ENCODE measurements at places on chromosomes 7 and 10. TPM values are rescaled to one million over a fixed set of nuclear protein-coding genes. Genes with fewer than 3 reads are reported as not detected.

The AQP1 gene
- 1.7 TPM for total RNA-seq

The CNTNAP2 gene
- total RNA-seq = 2.8 TPM

The ANXA8L1 gene
- not detected for total RNA-seq

The CALHM2 gene
- 0.97 TPM for total RNA-seq

The TCERG1L gene
- not detected for total RNA-seq

The TMEM273 gene
- total RNA-seq = 5.2 TPM

The GALNT17 gene
- 0.76 TPM for total RNA-seq

The MET gene
- total RNA-seq = 67.7 TPM

The HOGA1 gene
- total RNA-seq = 0.97 TPM

The BHLHA15 gene
- total RNA-seq = not detected

The TMEM178B gene
- 0.04 TPM for total RNA-seq

The MSS51 gene
- total RNA-seq = not detected

- peak; percentile 95 for DNase-seq
Measured at GRCh38 chr7:44634839-44635591, 28.6 kb downstream of the OGDH start.

DNA sequence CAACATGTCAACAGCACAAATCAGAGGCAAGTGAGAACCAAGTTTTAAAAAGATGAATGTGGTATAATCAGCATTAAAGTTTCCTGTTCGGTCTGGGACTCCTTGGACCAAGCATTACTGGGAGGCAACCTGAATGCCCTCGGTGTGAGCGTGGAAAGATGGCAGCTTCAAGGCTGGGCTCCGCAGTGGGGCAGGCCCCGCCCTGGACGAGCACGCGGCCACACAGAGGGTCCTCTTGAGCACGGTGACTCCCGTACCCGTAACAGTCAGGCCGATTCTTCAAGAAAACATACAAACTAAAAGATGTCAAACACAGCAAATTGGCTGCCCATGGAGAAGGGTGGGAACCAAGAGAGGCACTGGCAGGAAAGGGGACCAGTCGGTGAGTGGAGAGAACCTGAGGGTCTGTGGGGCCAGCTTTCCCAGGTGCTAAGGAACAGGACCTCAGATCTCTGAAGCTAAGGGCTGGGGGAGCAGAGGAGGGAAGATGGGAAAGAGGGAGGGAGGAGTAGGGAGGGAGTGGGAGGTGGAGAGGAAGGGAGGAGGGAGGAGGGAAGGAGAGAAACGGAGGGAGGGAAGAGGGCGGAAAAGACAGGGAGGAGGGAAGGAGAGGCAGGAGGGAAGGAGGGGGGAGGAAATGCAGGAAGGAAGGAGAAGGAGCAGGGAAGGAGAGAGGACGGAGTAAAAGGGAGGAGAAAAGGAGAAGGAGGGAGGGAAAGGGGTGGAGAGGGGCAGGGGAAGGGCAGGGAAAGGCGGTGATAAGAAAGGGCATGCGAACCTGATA, 71.2 kb upstream of the FAM20C start:
- no peak for DNase-seq

DNA sequence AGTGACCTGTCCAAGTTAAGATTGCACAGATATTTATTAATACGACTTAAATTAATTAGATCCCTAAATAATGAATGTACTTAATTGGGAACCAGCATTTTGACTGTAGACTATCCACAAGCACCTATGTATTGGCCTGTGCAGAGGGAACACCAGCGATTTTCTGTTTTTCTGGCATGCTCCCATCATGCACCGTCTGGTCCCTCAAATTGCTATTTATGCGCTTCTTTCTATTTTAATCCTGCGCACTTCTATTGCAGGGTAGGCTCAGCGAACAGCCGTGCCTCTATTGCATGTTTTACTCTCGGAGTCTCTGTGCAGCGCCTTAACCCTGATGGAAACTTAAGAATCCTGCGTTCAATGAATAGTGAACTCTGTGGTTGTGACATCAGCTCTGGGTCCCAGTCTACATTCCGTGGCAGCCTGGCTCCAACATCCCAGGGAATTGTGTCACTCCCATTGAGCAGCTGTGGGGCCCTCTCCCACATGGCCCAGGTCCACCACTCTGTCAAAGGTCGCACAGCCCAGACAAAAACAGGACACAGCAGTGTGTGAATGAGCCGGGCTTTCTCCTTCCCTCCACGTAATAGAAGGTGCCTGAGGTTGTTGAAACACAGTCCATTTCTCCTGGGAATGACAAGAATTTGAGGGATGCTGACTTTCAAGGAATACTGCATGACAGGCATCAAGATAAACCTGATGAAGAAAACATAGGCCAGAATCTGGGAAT, 239.7 kb upstream of the KLF6 start:
- DNase-seq = no peak

DNA sequence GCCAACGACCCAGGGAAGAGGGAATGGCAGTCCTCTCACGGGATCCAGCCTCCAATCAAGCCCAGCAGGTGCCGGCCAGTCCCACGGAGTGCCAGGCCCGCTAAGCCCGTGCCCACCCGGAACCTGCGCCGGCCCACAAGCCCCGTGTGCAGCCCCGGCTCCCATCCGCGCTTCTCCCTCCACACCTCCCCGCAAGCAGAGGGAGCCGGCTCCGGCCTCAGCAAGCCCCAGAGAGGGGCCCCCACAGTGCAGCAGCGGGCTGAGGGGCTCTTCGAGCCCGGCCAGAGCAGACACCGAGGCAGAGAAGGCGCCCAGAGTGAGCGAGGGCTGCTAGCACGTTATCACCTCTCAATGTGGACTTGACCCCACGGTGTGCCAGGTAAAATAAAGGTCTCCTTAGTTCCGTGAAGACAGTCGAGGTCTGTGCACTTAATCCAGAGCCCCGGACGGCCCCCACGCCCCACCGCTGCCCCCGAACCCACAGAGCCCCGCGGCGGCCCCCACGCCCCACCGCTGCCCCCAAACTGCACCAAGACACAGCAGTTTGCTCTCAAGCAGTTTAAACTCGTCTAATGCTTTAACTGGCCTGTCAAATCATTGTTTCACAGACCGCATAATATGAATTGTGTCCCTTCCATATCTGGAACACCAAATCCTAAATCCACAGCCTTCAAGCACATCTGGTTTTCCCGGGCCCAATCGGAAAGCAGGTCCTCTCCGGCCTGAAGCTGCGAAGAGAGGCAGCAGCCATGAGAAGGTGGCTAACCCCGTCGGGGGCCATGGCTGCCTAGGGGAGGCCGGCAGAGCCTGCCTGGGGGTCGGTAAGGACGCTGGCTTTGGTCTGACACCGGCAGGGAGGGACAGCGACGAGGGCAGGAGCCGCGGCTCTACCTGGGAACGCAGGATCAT, 307.8 kb downstream of the PTPRN2 start:
- no peak for DNase-seq

- DNase-seq = peak; percentile 66
Measured at GRCh38 chr10:73959484-73960243, 38.3 kb upstream of the VCL start.

GRCh38 chr7:80428161-80429054, 83.5 kb downstream of the GNAT3 start:
- peak; percentile 83 for DNase-seq

DNA sequence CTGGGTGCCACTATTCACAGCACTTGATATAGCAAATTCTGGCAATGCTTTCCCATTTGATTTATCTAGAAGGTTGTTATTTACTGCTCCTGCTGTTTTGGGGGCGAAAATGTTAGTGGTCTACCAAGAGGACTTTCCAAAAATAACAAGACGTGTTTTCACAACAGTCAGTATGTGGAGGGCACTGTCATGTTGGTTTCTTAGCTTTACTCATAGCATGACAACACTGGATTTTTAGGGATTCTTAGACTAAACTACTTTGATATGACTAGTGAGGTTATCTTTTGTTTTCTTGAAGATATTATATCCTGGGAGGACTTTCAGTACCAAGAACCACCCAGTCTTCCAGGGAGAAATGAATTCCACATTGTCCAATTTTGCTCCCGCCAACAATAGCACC, 49.4 kb downstream of the NUDCD3 start:
- no peak for DNase-seq

DNA sequence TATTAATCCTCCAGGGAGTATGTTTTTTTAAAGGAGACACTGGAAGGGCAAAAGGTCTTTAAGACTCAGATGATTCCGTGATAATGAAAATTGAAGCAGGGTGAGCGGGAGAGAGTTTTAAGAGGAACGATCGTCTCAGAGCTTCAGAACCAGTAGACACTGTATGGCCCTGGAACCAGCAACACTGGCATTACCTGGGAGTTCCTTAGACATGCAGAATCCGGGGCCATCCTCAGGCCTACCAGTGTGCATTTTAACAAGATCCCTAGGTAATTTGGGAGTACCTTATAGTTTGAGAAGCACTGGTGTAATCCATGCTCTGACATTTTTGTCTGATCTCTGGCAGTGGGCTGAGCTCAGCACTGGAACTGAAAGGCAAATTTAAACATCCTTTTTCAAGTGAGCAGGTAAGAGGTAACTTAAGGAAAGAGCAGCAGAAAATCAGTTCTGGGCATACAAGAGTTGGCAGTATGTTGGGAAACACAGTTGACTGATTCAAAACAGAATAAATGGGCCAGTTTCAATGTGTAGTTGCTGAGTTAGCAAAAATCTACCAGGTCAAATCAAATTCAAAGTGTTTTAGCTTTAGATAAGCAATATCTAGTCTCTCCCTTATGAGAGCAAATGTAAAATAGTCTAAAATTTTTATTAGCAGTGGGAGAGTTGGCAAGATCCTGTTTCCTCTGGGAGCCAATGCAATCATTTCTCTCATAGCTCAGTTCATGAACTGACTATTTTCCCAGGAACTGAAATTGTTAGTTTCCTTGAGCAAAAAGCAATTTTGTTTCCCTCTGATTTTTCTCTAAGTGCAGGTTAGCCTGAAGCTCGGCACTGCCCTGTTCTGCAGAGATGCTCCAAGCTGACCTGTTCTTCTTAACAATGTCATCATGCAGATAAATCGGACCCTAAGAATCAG, 97.2 kb upstream of the ELMO1 start:
- DNase-seq = no peak

GRCh38 chr7:71266912-71267311, 135.0 kb downstream of the GALNT17 start:
- DNase-seq = no peak

DNA sequence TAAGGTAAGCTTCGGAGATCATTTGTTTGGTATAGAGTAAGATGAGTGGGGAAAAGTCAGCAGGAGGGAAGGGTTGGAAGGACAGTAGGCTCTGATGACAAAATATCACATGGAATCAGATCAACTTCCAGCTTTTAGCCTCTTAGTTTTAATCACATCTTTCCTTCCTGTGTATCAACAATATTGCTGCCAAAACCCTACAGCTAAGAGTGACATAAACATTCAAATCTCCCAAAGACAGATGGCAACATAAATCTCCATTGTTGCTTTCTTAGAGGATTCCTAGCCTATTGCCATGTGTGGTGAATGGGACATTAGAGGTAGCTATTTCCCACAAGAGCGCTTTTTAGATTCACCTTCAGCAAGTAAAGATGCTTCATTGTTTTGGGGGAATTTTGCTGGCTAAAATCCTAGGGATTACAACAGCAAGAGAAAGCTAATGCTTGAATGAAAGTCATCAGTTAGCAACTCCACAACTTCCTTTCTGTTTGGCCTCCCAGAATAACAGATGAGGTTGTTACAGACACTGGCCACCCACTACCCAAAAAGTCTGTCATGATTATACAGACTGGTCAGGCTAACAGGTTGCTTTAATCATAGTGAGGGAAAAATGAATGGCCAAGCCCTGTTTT, 35.2 kb upstream of the FZD1 start:
- DNase-seq = peak; percentile 33

DNA sequence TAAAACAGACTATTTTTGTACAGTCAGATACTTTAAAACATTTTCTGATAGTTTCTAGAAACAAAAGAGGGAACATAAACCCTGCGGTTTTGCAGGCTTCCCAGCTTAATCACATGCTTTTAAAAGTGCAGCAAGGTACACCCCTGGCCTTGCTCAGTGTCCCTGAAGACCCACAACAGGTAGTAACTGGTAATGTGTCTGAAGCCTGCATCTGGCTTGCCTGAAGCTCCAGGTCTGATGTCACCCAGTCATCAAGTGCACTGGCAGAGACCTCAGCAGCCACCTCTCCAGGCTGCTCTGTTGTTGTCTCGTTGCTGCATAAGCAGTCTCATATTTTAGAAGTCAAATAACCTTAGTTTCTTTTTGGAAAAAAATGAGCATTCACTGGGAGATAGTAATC, 376.1 kb upstream of the MTPN start:
- DNase-seq = no peak

DNA sequence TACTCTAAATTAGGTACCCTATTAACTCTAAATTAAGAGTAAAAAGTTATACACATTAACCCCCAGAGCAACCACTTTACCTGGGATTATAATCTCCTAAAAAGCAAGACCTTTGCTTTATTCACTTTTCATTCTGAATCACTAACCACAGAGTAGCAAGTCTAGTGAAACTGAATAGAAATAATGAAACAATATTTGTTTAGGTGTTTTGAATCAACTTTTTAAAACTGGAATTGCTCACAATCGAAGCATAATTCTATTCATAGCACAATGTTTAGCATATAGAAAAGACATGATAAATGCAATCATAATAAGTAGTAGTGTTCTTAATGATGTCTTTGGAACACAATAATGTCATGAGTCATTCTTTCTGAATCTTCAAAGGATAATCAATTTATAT, 37.0 kb upstream of the CASD1 start:
- no peak for DNase-seq

GRCh38 chr10:78361031-78361430, 327.4 kb downstream of the RPS24 start:
- DNase-seq = no peak

GRCh38 chr7:115356999-115357702, 435.3 kb downstream of the MDFIC start:
- DNase-seq = no peak

DNA sequence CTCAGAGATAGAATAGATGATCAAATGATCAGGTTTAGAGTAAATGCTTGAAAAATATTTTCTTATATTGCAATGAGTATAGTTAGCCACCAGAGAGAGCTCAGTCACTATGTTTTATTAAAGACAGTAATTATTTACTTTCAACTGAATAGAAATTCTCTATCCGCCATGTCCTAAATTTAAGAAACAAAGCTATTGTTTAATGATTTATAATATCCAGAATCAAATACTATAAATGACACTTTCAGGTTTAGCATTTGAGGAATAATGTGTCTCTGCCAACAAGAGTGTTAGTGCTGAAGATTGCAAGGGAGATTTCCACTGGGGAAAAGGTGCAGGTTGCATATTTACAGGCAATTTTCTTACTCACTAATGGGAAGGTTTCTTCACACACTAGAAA, 184.7 kb downstream of the DGKB start:
- DNase-seq = peak; percentile 37

- no peak for DNase-seq
Measured at GRCh38 chr7:104267701-104268368, 60.0 kb upstream of the ORC5 start.

DNA sequence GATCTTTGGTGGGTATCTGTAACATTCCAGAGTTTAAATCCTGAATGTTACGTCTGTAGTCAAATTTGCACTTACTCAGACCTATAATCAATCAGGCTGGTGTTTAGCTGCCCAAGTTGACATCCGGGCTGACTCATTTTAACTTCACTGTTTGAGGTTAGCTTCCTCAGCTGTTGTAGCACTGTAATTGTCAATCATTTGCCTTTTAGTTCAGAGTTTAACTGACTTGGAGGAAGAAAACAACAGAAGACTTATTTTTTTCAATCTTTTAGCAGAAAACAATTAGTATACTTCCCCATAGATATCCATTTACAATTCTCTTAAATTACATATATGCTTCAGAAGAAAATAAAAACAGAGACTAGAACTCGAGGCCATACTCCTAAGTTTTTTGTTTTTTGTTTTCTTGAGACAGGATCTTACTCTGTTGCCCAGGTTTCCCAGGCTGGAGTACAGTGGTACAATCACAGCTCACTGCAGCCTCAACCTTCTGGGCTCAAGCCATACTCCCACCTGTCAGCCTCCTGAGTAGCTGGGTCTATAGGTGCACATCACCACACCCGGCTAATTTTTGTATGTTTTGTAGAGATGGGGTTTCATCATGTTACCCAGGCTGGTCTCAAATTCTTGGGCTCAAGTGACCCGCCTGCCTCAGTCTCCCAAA, 38.5 kb upstream of the LRRC17 start:
- peak; percentile 73 for DNase-seq
